ENCODE measurements at places on chromosomes 3 and 15.
A peak's percentile ranks its signal among the peaks of the same experiment; 100 is the strongest.

GRCh38 chr3:142981108-142981507 lies 17.6 kb upstream of the PAQR9 start:
- peak; percentile 33 for DNase-seq

DNA sequence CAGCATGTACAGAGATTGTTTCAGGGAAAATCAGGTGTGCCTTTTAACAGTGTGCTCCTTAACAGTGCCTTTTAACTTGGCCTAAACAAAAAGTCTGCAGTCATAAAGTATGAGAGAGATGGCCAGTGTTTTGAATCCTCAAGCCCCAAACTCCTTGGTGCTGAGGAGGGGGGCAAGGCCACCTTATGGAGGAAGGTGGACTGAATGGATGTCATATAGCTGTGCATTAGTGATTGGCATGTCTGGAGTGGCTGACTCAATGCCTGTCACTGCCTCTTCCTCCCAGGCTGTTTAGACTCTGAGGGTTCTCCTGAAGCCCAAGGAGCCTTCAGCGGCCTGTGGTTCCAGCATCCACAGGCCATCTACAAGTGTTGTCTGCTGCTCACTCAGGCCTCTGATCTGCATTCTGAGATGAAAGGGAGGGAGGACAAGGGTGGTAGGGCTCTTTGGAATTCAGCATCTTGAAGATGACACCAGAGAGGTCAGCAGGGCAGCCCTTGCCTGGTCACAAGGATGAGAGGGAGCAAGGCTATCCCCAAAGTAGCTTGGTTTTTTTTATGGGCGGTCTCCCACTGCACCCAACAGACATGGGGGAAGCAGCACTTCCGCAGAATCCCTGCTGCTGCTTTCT lies 1.5 kb downstream of the FOXL2NB start:
- DNase-seq = no peak

DNA sequence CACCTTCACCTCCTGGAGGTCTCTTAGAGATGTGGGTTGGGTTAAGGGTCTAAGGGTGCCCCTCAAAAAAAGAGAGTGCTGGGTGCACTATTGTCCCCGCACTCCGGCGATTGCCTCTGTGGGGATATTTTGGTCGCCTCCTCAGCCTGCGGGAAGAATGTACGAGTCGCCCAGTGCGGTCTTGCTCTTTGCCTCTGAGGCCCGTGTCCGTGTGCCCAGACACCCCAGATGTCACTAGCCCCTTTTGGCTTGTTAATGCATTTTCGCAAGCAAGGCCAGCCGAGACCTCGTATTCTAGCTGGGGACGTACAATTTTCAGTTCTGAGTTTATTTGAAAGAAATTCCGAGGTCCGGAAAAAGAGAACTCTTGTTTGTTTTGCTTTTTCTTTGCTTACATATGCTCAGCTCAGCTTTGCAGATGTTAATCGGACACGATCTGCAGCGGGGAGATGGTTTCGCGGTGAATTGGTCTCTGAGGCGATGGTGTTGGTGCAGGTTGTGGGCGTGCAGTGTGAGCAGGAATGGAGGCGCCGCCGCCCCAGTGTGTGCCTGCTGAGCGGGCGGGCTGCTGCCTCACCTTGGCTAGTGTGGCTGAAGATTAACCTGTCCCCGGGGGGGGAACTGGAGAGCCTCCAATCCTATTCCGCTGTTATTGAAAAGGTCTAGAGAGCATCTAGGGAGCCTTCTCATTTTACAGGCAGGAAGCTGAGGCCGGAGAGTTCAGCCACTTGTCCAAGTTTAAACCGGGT lies 1.4 kb downstream of the ST6GAL1 start:
- DNase-seq = peak; percentile 44

GRCh38 chr15:29970402-29970695 lies 112.4 kb upstream of the GOLGA8J start:
- no peak for DNase-seq

DNA sequence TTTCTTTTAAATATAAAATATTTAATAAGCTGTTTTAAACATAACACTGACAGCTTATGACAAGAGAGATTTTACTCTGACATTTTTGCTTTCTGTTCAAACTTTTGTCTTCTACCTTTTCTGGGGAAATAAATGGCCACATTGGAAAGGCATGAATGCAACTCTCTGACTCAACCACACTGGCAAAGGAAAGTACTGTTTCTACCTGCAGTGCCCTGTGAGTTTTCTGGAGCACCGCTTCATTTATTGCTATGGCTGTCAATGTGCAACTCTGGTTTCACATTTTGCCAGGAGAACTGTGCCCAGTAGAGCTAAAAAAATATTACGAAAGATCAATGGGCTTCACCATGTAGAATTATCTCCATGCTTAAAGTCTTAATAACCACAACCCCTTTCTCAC lies 15.1 kb downstream of the PDZRN3 start:
- DNase-seq = no peak

DNA sequence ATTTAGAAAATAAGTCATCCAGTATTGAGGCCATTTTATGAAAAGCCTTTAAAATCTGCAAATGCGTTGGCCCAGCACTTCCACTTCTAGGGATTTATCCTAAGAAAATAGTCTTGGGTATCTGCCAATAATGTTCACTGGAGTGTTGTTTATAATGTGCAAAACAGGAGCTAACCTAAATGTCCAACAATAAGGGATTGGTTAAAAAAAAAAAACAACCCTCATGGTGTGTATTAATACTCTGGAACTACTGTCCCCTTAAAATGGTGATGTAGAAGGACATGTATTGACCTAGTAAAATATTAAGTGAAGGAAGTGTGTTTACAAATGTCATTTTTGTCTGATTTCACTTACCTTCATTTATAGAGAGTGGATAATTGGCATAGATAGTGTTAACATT lies 58.0 kb downstream of the IGF1R start:
- no peak for DNase-seq

GRCh38 chr3:107206141-107206540 lies 171.1 kb upstream of the CCDC54 start:
- DNase-seq = peak; percentile 72

GRCh38 chr15:74997543-74997942 lies 2.2 kb downstream of the SCAMP5 start:
- no peak for DNase-seq

DNA sequence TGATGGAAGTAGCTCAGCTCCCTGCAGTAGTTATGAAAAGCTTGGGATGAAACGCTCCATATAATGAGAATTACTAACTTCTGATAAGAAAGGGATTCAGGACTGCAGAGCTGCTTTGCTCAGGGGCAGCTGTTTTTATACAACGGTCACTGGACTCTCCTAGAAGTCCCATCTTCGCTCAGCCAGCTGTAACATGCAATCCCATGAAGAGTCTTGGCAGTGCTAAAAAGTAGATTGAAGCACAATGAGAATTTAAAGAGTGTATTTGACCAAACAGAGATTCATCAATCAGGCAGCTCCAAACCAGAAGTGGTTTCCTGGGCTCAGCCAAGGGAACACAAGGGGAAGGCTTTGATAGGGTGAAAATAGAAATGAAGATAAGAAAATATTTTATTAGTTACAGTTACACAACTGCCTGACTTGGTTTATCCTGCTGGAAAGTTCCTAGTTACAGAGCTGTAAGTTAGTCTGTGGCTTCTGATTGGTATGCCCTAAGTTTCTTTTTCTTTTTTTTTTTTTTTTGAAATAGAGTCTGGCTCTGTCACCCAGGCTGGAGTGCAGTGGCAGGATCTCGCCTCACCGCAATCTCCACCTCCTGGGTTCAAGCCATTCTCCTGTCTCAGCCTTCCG lies 24.1 kb downstream of the SIDT1 start:
- DNase-seq = no peak

GRCh38 chr3:120446891-120447668 lies 3.7 kb downstream of the FSTL1 start:
- DNase-seq = no peak

DNA sequence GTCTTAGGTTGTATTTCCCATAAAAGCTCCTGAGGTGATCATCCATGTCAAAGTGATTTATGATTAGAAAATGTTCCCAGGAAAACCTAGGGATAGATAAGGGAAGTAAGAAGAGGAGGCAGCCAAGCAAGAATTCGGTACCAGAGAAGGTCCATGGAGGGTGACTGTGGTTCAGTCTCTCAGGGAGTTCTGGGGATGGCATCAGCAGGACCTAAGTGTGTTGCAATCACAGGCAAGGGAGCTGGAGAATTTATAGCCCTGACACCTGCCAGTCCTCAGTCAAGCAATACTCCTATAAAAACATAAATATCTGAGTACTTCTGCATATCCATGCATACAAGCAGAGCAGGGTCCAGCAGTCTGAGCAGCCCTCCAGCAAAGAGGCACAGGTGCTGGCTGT lies 95.6 kb upstream of the TOPAZ1 start:
- DNase-seq = no peak

GRCh38 chr15:22892333-22892732 lies 53.9 kb downstream of the NIPA2 start:
- no peak for DNase-seq

DNA sequence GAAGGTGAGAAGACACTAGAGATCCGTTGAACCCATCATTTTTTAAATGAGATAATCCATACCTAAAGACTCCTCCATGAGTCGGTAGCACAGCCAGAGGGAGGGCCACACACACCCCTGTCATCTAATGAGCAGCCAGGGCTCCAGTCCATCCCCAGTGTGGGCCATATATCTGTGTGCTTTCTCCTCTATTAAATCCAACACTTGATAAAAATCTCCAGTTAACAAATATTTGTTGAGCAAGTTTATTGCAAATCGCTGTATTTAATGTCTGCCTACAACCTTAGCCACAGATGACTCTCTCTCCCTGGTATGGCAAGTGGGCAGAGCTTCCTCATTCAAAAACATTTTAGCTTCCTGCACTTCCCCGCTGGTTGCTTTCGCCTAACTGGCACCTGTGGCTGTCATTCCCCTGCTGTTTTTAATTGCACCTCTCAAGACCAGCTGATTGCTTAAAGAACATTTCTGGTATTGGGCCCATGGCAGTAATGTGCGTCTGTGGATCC lies 82.8 kb downstream of the SMAD3 start:
- no peak for DNase-seq

GRCh38 chr3:139113231-139113992 lies 68.7 kb upstream of the PRR23C start:
- no peak for DNase-seq

- DNase-seq = no peak
These were observed 36.7 kb downstream of the ZBTB38 start for GRCh38 chr3:141405025-141405424.

DNA sequence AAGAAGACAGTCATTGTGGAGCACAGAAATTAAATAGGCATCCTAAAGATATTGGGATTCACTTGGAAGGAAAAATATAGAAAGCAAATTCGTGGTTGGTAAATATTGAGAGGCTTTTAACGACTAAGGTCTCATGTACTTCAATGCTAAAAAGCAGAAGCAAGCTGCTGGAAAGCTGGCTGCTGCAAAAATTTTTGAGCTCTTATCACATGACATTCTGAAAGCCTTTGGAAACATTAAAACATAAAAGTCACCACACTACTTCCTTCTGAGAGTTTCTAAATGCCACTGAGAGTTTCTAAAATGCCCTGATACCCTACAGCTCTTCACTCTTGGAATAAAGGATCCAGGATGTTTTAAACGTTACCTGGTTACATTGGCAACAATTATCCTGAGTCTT lies 39.0 kb upstream of the CBLB start:
- no peak for DNase-seq

- peak; percentile 27 for DNase-seq
These were observed 199.6 kb downstream of the FMN1 start for GRCh38 chr15:32994810-32995424.

GRCh38 chr15:101316529-101316928 lies 21.5 kb upstream of the SNRPA1 start:
- DNase-seq = no peak

DNA sequence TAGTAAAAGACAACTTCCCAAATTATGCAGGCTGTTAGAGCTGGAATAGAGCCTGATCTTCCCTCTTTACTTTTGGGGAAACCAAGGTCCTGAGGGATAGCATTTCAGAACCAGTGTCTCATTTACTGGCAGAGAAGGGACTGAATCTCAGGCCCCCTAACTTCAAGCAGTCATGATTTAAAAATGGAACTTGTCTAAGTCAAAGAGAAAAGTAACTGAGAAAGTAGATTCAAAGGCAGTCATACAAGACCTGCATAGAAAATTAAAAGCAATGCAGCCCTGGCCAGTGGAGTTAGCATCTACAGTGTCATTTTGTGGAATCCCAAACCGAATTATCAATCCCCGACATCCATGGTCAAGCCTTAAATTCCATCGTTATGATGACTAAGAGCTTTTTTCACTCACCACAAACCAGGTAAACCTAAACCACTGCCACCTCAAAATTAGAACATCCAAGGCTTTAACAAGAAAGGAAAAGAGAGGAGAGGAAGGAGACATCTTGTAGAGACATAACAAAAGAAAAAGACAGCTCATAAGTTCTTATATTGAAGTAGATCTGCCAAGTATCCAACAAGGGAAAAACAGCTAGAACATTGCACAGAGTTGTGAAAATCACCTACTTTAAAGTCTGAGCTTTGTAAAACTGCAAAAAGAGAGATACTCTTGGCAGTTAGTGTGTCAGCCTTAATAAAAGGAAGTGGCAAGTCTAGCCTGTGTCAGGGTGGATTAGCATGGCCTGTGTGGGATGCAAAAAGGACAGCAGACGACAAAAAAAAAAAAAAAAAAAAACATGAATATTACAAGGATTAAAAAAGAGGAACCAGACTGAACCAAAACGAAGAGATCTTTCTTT lies 54.1 kb upstream of the CCR2 start:
- DNase-seq = no peak

GRCh38 chr3:101850246-101851051 lies 1.1 kb downstream of the NFKBIZ start:
- DNase-seq = peak; percentile 6

GRCh38 chr3:185330644-185331043 lies 32.3 kb upstream of the MAP3K13 start:
- DNase-seq = no peak

GRCh38 chr3:102827386-102827785 lies 392.6 kb downstream of the ZPLD1 start:
- no peak for DNase-seq

DNA sequence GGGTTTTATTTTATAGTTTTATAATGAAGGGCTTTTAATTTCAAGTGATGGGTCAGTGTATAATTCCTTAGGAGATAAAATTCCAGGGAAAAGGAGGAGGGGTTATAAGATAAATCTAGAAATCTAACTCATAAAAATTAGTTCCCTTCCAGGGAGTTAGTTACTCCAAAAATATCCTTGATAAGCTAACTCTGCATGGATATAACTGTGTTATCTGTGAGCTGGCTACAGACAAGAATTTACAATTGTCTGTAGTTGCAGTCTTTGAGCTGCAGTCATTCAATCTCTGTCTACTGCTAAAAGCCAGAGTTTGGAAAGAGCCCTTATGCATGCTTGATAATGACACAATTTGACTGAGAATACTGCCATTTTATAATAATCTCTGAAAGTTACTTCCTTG lies 432.3 kb upstream of the TPRG1 start:
- no peak for DNase-seq

DNA sequence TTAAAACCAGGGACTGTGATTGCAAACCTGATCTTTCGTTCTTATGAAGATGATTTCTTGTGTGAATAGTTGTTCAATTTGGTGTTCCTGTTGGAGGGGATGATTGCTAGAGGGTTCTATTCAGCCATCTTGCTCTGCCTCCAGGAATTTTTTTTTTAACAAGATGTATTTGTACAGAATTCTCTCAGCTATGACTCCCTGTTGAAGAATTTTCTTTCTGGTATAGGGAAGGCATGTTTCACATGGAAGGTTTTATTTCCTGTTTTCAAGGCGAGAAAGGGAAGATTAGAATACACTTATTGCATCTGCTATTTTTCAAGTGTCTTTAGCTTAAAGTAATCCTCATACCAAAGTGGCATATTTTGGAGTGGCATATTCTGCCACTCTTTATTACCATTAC lies 5.6 kb upstream of the LRRC34 start:
- DNase-seq = no peak

- no peak for DNase-seq
These were observed 179.0 kb downstream of the P3H2 start for GRCh38 chr3:189941679-189942078.

Data from neural progenitor cell (in vitro differentiated cells).